Ureter (tissue), 1 donor: ENCODE measurements at places on chromosomes 16 and 17. TPM values are rescaled to one million over a fixed set of nuclear protein-coding genes. Genes with fewer than 3 reads are reported as not detected.

DNA sequence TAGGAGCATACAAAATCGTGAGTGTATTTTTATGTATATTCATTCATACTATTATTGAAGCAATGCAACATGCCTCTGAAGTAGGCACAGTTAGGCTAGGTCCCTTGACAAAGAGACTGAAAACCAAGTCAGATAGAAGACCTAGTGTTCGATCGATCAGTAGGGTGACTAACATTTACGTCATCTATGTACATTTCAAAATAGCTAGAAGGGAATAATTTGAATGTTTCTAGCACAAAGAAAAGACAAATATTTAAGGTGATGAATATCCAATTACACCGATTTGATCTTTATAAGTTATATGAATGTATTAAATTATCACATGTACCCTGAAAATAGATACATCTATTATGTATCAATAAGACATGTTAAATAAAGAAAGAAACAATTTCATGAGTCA lies 610.1 kb downstream of the TOX3 start:
- DNase-seq = no peak

DNA sequence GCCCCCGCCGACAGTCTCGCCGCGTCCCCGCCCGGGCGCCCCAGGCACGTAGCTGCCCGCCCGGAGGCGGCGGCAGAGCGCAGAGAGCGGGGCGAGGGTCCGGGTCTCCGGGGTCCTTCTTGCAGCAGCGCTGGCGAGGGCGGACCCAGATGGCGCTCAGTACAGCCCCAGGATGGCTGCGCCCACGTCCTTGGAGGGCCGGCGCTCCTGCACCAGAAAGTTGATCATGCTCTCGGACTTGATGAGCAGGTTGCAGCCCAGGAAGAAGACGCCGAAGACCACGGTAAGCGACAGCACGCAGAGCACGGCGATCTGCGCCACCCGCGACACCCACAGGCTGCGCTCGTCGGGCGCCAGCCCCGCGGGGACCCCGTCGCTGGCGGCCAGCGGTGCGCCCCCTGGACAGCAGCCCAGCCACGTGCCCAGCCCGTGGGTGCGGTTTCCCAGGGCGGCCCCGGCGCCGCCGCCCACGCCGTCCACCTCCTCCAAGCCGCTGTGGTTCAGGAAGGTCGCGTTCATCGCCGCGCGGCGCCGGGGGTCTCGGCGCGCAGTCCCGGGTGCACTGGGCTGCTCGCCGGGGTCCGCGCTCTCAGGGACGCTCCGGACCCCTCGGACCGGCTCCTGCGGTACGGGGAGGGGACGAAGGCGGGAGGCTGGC lies 435 bp downstream of the RPRML start:
- DNase-seq = no peak

Gene INCA1
- total RNA-seq = 1.1 TPM

Gene MPP3
- total RNA-seq = 11.8 TPM

Gene MYH13
- not detected for total RNA-seq
